Activated CD4-positive, alpha-beta T cell treated with anti-CD3 and anti-CD28 coated beads, Interleukin-2, amount 50 U/mL, for 48 hours (primary cell): ENCODE measurements at places on chromosomes 5 and 9.

GRCh38 chr9:3080951-3081350, 237.1 kb upstream of the PUM3 start:
- DNase-seq = no peak

DNA sequence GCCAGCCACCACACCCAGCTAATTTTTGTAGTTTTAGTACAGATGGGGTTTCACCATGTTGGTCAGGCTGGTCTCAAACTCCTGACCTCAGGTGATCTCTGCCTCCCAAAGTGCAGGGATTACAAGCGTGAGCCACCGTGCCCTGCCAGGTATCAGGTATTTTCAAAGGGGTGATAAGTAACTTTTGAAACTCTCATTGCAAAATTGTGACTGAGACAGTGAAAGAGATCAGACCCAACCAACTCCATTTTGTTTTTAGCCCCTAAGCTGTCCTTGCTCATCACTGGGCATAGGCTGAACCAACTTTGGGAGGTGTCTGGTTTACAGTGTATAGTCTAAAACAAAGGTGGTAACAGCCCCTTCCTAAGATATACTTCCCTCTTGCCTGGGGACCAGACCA, 29.3 kb downstream of the UNC13B start:
- DNase-seq = no peak

DNA sequence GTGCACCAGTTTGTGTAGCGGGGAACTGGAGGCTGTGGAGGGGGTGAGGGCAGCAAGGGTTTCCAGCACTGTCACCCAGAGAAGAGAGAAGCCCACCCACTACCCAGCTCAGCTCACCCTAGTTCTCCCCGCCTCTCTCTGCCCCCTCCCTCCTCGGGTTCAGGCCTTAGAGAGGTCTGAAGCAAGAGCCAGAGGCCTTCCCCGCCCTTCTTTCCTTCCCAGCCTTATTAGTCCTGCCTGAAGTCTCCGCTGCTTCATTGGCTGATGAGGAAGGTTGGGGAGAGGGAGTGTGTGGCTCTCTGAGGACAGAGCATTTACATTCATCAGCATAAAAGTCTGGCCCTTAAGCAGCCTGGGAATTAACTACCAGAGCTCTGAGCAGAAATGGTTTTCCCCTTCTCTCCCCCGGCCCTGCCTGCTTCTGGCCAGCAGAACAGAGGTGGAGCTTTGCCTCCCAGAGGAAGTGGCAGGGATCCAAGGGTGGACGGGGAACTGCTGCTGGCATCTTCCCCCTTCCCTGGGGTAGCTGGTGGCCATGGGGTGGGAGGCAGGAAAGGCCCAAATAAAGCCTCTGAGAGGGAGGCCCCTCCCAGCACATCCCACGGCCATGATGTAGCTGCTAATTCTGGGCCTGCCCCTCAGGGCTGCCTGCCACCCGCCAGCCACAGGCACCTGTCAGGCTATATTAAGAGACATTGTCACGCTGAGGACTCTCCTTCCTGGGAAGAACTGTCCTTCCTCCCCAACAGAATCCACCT, 4.1 kb downstream of the DNAJB5 start:
- peak; percentile 36 for DNase-seq

DNA sequence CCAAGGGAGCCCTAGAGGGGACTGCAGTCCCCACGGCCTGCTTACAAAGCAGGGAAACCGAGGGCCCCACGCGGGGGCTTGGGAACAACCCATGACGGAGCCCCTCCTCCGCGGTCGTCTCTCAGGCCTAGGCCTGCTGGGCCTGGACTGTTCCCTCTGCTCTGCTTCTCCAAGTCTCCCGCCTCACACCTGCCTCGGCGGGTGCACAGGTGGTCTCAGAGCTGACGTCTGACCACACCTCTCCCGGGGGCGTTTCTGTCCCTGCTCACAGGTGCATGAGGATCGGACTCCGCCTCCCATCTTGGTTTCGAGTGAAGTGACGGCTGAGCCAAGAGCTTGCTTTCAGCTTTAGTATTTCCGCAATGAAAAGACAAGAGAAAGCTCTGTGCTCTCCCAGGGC, 72.1 kb downstream of the MRPL36 start:
- DNase-seq = no peak

DNA sequence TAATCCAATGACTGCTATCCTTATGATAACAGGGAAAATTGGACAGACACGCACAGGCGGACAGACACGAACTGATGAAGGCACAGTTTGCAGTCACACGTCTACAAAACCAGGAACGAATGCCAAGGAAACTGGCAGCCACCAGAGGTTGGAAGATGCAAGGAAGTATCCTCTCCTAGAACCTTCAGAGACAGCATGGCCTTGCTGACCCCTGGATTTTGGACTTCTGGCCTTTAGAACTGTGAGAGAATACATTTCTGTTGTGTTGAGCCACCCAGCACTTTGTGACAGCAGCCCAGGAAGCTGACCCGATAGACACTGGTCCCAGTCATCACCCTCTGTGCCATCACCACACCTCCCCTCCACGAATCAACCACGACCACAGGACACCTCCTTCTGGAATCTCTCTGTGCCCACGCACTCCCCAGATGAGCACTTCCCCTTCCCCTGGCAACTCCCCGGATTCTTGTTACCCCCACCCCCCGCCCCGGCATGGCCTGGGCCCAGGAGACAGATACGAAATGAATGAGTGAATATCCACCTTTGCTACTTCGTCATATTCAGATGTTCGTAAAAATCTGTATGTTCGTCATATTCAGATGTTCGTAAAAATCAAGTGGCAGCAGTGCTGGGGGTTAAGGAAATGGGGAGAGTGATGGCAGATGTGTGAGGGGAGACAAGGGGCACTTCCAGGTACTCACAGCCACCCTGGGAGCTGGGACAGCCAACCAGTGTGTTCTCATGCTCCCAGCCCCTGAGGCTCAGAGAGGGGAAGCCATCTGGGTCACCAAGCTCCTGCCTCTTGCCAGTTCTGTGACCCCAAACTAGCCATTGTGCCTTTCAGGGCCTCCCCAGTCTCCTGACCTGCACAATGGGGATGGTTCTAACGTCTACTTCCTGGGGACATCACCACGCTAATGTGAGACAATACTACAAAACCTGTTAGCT, 18.5 kb downstream of the GBGT1 start:
- no peak for DNase-seq

- DNase-seq = no peak
Measured at GRCh38 chr9:109088221-109088620, 31.5 kb downstream of the TMEM245 start.

DNA sequence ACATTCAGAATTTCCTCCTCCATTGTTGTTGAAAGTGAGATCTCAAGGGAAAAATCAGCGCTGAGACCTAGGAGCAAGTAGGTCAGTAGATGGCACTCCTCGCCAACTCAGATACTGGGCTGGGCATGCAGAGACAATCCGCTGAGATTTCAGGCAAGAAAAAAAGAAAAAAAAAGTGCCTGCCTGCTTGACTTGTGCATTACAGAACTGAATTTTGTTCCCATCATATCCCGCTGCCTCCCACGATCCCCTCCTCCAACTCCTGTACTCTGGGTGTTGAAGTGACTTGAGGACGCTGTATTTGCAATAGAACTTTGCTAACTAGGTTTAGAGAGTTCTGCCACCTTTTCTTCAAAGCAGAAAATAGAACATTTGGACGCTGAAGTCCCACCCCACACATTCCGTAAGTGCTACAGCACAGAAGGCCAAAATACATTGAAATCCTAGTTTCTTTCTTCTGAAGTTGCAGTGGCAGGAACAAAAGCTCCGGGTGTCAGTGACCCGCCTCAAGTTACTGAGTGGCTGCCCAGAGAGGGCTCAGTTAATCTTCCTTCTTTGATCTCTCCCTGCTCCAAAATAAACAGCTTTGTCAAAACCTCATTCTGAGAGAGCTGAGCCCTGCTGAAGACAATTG, 265.8 kb downstream of the MLLT3 start:
- DNase-seq = peak; percentile 45

DNA sequence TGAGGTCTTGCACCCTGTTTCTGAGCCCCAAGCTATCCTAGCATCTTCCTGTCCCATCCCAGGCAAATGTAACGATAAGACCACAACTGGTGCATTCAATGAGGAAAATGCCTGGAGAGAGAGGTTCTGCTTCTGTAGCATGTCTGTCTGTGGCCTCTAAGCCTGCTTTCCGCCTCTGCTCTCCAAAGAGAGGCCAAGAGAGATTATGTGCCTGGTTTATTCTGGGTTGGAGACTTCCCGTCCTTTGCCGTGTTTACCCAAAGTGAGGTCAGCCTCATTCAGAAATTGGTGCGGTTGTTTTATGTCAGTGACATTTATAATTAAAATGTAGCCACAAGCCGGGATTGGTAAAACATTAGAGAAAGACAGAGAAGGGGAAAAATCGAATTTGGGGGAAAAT, 77.8 kb downstream of the FGF1 start:
- no peak for DNase-seq

GRCh38 chr5:119913425-119913824, 284.1 kb downstream of the FAM170A start:
- DNase-seq = no peak

DNA sequence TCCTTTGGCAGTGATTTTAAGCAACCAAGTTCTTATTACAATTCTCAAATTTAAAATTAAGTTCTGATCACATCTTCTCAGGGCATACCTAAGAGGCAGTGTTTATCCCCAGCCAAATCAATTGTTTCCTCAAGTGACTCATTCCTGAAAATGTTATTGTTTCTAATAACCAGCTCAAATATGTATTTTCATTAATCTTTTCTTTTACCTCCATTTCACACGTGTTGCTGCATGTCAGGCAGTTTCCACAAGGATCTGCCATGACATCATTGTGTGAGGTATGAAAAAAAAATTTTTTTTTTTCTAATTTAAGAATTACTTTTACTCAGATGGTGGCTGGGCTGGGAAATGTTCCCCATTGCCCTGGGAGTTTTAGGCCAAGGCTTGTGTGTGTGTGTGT, 113.0 kb upstream of the NTRK2 start:
- no peak for DNase-seq

GRCh38 chr9:100058699-100059579, 39.9 kb downstream of the ERP44 start:
- DNase-seq = no peak

DNA sequence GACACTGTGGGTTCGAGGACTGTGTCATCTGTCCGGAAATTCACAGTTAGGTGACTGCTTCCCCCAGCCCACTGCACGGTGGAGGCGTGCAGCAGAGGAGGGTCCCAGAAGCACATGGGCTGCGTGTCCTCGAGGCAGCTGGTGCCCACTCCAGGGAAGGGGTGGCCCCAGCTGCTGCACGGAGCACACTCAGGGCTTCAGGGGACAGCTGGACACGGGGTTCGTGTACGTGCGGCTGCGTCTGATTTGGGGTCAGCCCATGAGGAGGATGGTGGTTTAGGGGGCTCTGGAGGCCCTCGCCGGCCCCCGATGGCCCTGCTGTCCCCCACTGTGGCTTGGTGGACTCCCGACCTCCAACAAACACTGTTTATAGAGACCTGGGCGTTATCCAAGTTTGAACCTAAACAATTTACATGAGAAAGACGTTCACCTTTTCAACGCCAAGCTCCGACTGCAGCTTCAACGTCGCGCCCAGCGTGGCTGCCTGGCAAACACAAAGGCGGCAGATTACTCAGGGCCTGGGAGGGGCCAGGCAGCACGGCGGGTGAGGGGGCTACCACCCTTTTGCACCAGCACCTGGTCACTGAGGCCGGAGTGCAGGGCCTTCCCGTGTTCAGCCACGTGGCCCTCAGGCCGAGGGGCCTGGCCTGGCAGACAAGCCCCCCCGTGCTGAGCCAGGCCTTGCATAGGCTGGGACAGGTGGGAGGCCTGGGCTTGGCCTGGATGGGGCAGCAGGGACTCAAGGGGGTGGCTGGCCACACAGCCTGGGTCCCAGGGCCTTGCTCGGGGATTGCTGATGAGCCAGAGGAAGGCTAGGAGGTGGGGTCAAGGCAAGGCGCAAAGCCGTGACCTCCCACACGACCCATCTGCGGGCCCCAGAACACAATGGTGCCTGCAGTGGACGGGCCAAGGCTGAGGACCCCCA, 55.2 kb downstream of the EXD3 start:
- DNase-seq = no peak

- DNase-seq = peak; percentile 9
Measured at GRCh38 chr9:117783828-117784227, 79.6 kb downstream of the TLR4 start.

DNA sequence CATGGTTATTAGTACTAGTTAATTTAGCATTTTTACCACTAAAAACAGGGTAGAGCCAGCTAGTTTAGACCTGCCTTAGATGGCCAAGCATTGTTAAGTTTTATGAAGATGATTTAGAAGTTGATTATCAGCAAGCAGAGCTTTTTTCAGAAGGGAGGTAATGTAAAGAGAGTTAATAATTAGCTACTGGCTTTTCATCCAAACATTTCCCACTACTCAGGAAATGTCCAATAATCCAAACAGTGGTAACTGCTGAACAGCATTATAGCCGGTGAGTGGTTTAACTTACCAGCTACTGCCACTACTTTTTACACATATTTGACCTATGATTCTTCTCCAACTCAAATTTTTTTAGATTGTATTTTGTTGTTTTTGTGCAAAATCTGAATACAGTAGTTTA, 1.7 kb downstream of the ITGA1 start:
- DNase-seq = no peak

DNA sequence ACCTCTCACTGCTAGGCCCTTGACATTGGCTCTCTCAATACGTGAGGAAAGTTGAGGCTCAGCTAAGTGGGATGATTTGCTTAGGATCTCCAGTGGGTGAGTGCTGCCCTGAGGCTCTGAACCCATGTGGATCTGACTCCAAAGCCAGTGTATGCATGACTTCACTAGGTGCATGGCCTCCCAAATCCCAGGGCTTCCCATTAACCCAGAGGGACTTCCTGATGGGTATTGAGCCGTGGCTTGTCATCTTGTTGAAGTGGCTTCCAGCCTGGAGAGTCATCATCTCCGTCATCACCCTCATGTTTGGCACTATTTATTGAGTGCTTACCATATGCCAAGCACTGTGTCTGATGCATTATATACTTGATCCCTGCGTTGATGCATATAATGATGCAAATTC, 37.3 kb upstream of the TEX48 start:
- no peak for DNase-seq

GRCh38 chr5:5327126-5327525, 95.4 kb upstream of the ICE1 start:
- no peak for DNase-seq

GRCh38 chr9:127966416-127967150, 14.2 kb downstream of the EEIG1 start:
- DNase-seq = no peak

DNA sequence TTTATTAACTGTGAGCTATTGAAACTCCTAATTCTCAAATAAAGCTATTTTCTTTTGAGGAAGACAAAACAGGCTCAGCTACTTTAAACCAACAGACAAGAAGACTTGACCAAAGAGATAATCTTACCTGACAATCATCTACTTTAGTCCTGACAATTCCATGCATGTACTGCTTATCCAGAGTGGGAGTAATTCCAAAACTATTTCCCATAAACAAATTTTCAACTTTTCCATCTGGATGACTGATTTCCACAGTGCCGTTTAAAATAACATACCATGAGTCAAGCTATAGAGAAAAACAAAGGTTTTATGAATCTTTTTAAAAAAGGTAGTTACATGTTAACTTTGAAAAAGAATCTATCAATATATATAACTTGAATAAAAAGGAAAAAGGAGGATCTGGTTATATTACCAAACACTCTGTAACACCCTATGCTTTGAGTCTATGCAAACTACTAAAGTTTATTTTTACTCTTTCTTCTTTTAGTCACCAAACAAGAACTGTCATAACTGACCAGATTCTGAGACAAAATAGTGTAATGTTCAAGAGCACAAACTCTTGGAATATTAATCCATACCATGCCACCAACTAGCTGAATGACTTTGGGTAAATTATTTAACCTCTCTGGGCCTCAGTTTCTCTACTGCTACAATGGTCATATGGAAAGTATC, 129.7 kb downstream of the RAPGEF6 start:
- no peak for DNase-seq
